Adipocyte (in vitro differentiated cells): ENCODE measurements at places on chromosomes 13 and 19.

DNA sequence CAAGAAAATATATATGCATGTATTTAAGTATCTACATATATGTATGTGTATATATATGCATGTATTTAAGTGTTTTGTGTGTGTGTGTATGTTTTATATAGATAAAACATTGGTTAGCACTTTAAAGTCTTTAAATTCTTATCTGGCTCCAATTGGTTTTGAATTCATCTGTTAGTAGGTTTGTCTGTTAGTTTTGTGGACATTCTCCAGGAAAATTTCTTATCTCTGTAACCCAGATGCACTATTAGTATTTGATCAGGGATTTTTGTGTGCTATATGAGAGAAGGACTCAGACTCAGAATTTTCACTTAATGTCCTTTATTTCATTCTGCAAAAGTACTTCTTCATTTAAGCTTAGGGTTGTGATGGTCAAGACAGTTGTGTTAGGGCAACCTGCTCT lies 103.1 kb downstream of the ITGBL1 start:
- DNase-seq = no peak

DNA sequence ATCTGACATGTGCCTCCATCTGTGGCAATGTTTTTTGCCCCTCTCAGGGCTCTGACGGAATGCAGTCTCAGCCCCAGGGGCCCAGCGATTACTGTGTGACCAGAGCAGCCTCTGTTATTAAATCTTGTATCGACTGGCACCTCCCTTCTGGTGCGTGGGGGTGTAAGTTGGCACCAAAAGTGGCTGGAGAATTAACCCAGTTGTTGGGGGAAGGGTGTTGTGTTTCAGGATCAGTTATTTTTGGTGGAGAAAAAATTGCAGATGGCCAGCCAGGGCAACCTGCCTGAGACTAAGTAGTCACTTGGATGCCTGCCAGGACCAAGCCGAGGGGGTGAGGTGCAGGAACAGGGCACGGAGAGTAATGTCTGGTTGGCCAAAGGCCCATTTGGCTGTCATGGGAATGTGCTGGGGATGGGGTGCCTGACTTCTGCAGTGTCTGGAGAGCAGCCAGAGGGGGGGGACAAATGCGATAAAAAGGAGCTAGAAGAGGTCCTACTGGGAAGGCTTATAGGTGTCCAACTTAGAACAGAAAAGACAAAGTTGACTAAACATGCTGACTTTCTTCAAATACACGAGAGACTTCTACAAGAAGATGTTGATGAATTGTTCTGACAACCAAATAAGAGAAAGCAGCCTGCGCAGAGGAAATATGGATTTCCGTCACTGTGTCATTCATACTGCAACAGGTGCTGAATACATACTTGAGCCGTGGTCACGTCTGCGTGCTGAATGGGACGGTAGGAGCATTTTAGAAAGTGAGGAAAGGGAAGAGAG lies 69.8 kb downstream of the SIAH3 start:
- no peak for DNase-seq

DNA sequence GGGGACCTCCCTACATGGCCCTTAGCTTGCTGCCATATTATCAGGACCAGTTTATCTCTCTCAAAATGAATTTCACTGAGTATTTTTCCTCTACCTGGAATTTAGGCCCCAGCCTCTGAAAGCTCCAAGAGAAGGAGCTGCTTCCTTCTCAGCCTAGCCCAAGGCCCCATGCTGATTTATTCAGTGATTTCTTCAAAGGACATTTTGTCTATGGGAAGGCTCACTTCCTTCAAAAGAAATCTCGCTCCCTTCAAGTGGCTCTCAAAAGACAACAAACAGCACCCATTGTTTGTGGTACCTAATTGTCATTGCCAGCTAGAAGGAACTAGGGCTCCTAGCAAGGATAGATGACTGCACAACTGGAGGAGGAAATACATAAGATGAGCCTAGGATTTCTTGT lies 172.4 kb downstream of the SLC7A1 start:
- no peak for DNase-seq

GRCh38 chr13:87533776-87534175 lies 137.4 kb upstream of the SLITRK5 start:
- no peak for DNase-seq

- no peak for DNase-seq
These were observed 109.0 kb upstream of the SOX1 start for GRCh38 chr13:111957913-111958450.

DNA sequence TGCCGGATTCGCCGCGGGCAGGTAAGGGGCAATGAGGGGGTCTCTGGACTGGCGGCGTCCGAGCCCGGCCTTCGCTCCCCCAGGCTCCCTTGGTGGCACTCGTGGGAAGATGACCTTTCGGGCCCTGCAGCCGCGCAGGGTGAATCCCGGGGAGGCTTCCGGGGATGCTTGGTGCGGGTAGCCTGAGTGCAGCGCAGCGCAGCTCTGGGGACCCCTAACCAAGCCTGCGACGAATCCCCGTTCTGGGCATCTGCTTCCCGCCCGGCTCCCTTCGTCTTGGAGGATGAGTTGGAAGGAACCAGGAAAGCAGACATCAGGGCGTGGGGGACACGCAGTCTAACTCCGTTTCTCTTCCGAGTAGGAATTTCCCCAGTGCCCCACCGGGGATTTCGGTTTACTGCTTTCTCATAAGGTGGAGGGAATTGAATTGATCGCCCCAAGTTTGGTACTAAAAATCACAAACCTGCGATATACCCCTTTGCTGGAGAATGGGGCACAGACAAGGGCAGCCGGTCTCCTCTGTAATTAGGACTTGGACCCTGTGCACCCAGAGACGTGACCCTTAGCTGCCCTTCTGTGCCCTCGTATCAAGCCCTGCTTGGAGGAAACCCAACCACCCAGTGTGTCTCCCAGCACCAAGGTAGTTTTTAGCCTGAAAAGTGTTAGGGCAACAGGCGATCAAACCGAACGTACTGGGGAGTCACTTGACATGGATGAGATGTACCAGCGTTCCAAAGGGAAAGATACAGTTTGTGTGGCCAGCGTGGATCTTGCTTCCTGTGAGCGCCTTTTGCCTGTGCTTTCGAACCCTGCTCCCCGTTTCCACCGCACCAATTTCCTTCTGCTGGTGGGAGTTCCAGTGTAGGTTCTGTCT lies 1.0 kb downstream of the GPC5 start:
- no peak for DNase-seq

DNA sequence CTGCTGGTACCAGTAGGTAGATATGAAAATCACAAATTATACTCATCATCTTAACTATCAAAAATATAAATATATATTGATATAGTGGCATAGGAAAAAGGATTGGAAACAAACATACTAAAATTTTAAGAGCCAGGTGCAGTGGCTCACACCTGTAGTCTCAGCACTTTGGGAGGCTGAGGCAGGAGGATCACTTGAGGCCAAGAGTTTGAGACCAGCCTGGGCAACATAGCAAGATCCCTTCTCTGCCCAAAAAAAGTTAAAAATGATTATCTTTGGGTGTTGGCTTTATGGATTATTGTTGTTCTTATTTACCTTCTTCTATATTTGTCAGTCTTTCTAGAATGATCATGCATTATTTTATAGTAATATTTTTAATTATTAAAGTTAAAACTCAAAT lies 53.4 kb downstream of the FLT1 start:
- no peak for DNase-seq

DNA sequence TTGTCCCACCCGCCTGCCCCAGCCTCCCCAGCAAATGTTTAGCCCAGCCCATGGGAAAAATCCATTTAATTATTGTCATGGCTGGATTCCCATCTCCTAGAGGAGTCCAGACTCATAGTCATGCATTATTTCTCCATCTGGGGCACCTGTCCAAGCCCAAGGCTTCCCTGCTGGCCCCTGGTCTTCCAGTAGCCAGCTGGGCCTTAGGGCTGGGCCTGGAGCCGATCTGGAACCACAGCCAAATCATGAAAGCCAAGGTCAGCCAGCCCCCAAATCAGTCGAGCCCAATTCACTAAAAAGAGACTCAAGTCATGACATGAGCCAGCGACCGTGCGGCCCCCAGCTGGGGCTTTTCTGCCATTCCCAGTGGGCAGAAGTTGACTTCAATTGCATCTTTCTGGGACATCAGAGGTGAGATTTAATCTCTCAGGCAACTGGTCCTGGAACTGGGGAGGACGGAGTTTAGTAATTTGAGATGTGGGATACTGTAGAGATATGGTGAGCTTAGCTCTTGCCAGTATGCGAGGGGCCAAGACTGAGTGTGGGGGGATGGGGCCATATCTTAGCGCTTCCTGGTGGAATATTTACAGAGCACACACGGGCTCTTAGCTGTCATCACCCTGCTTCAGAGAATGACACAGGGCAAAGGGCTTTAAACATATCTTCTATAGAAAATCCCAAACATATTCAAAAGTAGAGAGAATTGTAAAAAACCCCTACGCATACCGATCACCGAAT lies 9.4 kb upstream of the PGLYRP2 start:
- no peak for DNase-seq

DNA sequence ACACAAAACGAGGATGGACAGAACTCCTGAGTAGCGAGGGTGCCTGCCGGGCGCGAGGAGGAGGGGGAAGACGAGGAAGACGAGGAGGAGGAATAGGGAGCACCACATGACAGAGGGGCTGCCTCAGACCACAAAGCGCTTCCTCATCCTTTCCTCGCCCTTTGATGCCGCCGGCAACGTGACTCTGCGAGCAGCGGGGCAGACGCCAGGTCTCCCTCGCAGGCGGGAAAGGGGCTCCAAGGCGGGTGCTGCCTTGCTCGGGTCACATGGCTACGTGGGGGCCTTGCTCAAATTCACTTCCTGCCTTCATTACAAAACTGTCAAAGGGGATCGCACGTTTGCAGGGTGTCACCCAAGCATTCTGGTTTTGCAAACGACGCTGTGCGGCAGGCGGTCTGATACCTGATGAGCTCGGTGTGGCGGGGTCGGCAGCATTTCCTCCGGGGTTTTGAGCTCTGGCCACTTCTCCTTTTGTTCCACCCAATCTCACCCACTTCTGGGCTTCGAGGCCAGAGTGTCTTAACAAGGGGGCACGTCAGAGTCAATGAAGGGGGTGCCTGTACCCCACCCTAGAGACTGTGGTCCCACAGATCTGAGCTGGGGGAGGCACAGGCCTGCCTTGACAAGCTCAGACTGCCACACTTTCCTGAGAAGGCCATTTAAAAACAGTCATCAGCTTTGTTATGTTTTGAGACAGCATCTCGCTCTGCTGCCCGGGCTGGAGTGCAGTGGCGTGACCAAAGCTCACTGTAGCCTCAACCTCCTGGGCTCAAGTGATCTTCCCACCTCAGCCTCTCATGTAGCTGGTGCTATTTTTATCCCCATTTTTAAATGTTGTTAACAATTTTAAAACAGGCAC lies 14.9 kb downstream of the MAP2K2 start:
- DNase-seq = no peak

- DNase-seq = no peak
These were observed 24.9 kb upstream of the TPM4 start for GRCh38 chr19:16051254-16052025.

DNA sequence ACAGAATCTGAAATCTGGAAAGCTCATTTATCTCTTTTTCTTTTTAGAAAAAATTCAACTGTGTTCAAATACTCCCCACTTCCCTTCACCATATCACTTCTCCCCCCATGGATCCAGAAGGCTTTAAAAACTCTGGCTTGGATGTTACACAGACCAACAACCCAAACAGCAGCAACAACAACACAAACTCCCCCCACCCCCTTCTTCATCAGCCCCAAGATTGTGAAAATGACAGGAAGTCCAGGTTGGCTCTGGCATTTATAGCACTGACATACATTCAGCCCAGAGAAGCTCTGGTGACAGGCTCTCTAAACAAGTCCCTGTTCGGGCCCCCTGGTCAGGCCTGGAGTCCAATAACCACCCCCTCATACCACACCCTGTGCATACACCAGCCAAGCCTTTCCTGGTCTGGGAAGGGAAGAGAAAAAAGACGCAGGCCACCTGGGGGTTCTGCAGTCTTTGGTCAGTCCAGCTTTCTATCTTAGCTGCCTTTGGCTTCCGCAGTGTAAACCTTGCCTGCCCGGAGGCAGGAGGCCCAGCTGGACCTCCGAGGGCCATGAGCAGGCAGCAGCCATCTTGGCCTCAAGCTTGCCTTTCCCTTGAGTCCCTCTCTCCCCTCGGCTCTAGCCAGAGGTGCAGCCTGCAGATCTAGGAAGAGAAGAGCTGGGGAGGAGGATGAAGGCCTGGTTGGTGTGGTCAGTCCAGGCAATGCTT lies 6.8 kb downstream of the CDX2 start:
- DNase-seq = no peak

GRCh38 chr13:90483906-90484305 lies 863.6 kb upstream of the MIR17HG start:
- no peak for DNase-seq

- DNase-seq = peak; percentile 72
These were observed 1.5 kb downstream of the ERF start for GRCh38 chr19:42253245-42254088.

- DNase-seq = peak; percentile 96
These were observed 11.8 kb upstream of the BTBD2 start for GRCh38 chr19:2027361-2027760.

- DNase-seq = no peak
These were observed 213.6 kb downstream of the FOXO1 start for GRCh38 chr13:40452741-40453334.

GRCh38 chr19:14328406-14328805 lies 52.8 kb upstream of the ADGRE5 start:
- DNase-seq = no peak

GRCh38 chr19:31594701-31595100 lies 245.5 kb upstream of the TSHZ3 start:
- DNase-seq = no peak

- DNase-seq = no peak
These were observed 21.6 kb upstream of the SIGLEC14 start for GRCh38 chr19:51668216-51668615.

- DNase-seq = no peak
These were observed 59.0 kb upstream of the SCEL start for GRCh38 chr13:77476456-77476855.

- no peak for DNase-seq
These were observed 16.4 kb upstream of the C19orf33 start for GRCh38 chr19:38287604-38288003.

GRCh38 chr19:41195675-41196497 lies 2.9 kb downstream of the CYP2S1 start:
- DNase-seq = no peak
